ENCODE measurements at places on chromosomes 11 and 22.

DNA sequence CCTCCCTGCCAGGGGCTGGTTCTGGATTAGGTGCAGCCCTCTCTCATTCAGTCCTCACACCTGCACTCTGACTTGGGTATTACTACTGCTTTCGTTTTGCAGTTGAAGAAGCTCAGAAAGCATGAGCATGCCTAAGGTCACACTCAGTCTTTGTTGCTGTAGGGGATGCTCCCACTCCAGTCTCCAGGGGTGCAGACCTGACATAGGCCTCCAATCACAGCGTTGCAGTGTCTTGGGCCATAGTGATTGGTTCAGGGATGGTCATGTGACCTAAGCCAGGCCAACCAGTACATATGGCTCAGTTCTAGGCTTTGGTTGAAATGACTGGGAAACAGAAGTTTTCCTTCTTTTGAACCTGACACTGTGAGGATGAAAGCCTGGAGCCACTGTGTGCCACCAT, 61.7 kb downstream of the FBXO7 start:
- no peak for DNase-seq

- DNase-seq, result no peak
Measured at GRCh38 chr11:48078689-48079088, 98.3 kb downstream of the PTPRJ start.

GRCh38 chr11:83361831-83362230, 75.7 kb upstream of the CCDC90B start:
- no peak for DNase-seq

DNA sequence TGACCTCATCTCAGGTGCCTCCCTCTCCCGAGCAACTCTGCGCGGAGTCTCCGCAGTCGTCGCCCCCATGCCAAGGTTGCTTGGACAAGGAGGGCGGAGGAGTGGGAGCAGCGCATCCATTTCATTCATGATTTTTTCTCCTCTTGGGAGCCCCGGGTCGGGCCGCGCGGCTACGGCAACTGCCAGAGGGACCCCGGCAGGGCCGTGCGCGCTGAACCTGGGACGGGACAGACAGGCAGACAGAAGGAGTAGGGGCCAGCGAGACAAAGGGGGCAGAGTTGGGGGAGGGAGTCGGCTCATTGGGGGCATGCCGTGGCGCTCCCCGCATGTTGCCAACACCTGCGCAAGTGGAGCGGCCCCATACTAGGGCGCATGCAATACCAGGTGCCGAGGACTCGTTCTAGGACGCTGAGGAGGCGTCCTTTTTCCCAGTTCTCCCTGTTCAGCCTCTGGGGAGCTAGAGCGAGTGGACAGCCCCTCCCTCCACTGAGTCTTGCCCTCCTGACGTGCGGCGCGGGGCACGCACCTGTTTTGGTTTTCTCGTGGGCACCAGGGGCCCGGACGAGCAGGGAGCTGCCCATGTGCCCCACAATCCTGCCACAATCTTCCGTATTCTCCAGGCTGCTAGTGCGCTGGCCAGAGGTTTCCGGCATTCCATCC, 501 bp upstream of the PTPN5 start:
- no peak for DNase-seq

DNA sequence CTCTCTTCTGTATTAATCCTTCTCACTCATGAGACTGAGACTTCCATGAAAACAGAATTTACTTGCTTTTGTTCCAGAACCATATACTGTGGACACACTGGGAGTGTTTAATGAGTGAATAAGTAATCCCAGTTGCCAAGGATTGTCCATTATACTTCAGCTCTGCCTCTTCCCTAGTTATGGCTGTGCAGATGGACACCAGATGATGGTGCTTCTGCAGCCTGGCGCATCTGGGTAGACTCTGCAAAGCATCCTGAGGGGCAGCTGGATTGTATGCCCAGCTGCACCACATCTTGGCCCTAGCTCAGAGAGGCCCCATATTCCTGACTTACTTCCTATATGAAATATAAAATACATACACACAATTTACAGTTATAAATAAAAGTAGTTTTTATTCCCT, 43.5 kb downstream of the DBX1 start:
- DNase-seq, result peak; percentile 70

DNA sequence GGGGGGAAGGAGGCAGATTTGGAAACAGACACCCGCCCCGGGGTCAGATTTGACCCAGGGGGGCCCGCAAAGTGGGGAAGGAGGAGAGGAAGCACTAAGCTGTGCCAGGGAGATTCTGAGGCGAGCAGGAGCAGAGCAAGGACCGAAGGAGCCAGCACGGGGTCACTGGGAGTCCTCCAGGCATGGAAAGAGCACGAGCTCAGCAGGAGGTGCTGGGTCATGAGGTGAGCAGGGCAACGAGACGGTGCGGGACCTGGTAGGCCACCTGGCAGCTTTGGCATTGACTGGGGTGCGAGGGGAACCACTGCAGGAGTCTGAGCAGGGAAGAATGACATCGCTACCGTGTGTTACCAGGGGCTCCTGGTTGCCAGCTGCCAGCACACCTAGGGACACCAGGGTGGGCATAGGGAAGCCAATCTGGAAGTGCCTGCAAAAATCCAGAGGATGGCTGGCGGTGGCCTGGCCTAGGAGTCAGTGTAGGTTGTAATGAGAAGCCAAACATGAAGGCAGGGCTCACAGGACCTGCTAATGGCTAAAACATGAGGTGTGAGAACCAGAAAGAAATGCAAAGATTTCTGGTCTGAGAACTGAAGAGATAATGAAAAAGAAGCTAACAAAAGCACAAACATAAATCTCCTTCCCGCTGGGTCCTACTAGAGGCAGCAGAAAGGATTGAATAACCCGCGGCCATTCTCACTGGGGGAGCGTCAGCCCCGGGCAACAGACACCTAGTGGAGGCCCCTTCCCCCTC, 63.5 kb downstream of the MICAL3 start:
- DNase-seq, result no peak

- DNase-seq, result peak; percentile 56
Measured at GRCh38 chr11:16605894-16606783, 132.3 kb upstream of the C11orf58 start.

- no peak for DNase-seq
Measured at GRCh38 chr11:76810151-76810853, 27.1 kb downstream of the TSKU start.

DNA sequence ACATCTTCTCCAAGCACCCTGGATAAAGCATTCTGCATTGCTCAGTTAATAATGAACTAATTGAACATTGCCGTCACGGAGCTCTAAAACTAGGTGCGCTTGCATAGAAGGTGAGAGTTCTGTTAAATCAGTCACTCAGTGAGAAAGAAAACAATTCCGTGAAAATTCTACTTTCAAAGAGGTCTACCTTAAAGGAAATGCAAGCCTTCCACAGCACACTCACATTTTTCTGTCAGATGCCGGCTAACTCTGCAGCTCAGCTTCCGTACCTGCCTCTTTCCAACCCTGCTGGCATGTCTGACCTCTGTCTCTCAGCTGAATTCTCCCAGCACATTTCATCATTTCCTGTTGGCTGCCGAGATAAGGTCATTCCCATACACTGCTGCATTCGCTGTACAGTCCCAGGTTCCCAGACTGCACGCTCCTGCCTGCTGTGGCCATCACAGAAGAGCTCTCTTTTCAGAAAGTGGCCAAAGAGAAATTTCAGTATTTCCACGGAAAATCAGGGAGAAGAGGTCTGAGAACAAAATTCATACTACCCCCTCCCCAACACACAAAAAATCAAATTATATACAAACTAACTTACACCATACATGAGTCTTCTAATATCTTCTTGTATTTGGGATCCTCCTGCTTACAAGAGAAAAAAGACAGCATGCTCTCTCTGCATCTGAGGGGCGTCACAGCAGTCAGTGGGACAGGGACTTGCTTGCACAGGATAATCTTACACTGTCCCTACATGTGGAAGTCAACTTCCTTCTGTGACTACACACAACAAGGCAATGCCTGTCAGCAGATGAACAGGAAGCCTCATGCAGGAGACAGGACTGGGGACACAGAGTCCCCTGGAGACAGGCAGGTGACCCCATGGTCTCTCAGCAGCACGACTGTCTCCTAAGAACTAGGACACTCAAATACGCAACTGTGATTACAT, 55.1 kb downstream of the PACSIN2 start:
- no peak for DNase-seq

- DNase-seq, result no peak
Measured at GRCh38 chr22:49013707-49014106, 814.0 kb downstream of the BRD1 start.

GRCh38 chr11:57560146-57560545, 7.3 kb downstream of the UBE2L6 start:
- DNase-seq, result no peak

GRCh38 chr11:29271616-29272015, 745.2 kb downstream of the KCNA4 start:
- no peak for DNase-seq

DNA sequence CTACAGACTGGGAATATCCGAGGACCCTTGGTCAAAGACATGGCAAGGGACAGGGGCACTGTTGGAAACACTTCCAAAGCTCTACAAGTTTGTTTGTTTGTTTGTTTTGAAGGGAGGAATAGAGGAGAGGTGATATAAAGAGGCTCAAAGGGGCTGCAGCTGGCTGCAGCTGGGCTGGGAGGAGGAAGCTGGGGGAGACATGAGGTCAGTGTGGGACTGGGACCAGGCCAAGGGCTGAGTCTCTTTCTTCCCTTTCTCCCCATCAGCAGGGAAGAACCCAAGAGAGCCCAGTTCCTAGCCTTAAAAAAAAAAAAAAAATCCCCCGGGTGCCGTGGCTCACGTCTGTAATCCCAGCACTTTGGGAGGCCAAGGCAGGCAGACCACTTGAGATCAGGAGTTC, 5.0 kb downstream of the RHOG start:
- DNase-seq, result no peak

GRCh38 chr11:129144256-129144655, 47.9 kb downstream of the ARHGAP32 start:
- DNase-seq, result no peak

- no peak for DNase-seq
Measured at GRCh38 chr11:69683764-69684333, 8.7 kb upstream of the LTO1 start.

GRCh38 chr11:130859886-130860285, 56.4 kb downstream of the SNX19 start:
- no peak for DNase-seq

- no peak for DNase-seq
Measured at GRCh38 chr11:66856496-66857233, at the start of gene LRFN4. LRFN4 (plus strand) TSS chr11:66857064; CDS start chr11:66857745, 681 bp downstream.

DNA sequence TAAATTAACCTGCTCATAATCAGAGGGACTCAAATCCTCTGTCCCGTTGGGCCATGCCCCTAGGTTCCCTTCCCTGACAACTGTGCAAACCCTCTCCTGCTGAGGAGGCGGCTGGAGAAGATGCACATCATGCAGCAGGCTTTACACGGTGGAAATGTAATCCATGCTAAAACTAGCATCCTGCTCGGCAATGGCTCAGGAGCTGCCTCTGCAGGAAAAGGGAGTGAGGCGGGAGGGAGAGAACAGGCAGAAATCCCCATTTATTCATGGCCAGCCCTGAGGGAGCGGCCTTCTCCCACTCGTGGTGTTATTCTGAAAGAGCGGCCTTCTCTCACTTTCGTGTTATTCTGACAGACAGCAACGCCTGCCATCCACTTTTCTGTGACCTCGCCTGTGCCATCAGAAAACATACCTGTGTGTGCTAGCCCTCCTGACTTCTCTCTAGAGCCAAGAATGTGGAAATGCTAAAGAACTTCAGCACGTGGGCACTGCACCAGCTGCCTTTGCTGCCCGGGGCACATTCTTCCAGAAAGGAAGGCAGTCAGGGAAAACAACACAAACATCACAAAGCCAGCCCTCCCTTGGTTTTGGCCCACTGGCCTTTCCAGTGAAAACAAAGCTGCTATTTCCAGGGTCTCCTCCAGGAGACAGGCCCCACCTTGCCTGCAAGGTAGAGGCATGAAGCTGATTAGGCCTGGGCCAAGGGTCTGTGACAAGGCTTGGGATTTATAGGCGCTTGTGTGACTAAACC, 62.9 kb upstream of the BID start:
- DNase-seq, result no peak

DNA sequence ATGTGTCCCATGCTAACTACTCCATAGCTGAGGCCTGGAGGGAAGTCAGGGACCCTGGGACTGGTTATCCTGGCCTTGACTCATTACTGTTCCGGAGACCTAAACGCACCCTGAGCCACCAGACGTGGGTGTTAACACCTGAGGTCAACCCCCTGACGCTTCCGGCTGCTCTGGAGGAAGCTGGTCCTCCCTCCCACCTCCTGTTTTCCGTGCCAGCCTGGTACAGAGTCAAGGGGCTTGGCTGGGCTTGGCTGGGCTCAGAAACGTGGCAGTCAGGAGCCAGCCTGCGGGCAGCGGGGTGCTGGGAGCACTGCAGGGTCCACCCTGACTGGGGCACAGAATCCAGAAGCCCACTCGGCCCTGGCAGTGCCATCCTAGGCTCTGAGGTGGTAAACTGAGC, 2.6 kb downstream of the TMPRSS4 start:
- DNase-seq, result no peak

GRCh38 chr22:44686873-44687600, 15.0 kb upstream of the PRR5 start:
- DNase-seq, result no peak

DNA sequence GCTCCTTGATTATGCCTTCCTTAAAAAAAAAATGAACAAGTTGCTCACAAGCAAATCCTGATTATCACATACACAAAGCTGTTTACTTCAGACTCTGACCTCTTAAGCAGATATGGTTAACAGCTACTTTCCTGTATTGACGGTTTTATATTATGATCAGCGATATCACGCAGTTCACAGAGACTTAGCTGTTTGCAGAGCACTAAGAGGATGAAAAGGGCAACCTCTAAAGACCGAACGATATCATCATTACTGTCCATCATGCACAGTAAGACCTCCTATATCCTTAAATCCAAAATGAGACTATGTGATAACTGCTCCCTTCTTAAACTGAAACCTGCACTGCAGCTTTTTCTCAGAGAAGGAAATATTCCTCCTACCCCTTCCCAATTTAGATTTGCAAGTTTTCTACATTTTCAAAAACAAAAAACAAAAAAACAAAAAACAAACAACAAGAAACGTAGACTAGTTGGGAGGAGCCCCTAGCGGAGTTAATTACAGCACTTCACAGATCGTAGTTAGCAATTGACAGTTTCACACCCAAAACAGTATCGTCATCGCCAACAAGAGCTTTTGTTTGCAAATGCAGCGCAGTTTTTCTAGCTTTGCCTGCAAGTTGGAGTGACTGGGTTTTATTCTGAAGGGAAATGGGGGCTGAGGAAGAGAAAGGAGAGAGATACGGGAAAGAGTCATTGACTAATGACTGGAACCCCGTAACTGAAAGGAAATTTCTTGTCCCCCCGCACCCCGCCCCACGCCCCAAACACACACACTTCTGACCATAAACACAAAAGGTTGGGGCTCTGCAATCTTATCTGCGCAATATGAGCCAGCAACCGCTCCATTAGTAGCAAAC, 1.2 kb downstream of the DDX6 start:
- no peak for DNase-seq

GRCh38 chr11:122755409-122755808, 82.9 kb upstream of the CRTAM start:
- DNase-seq, result no peak

DNA sequence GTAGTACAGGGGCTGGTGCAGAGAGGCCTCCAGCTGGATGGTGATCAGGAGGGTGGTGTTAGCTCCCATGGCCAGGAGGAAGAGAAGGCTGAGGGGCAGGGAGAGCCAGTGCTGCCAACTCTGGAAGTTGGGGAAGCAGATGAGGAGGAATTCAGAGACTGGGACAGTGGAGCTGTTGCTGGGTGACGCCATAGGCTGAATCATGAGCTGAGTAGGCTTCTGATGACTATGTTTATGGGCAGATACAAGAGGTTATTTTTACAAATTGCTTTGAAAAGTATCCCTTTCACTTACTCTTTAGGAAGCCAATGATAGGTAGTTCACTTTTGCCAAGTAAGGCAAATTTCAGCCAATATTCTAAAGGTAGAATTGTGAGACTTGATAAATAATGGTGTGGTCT, 3.1 kb downstream of the OR56A1 start:
- no peak for DNase-seq
